ENCODE measurements at places on chromosomes 6 and 20.

- no peak for DNase-seq
Observed at GRCh38 chr6:73956305-73956704, 260.3 kb downstream of the CD109 start.

DNA sequence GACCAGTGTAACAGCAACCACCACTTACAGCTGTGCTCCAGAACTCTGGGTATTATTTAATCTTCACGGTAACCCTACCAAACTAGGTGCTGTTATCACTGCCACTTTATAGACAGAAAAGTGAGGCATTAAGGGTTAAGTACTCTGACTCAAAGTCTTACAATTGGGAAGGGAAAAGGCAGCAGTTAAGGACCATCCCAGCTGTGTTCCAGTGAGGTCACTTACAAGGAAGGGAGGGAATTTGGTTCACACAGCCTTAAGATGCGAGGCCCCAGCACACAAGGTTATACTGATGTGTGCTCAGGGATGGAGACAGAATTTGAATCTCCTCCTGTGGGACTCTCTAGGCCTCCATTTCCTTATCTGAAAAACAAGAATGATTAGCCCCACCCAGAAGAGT lies 46.7 kb downstream of the TRERF1 start:
- DNase-seq: no peak

- no peak for DNase-seq
Observed at GRCh38 chr20:15033269-15033668, 695.9 kb upstream of the FLRT3 start.

DNA sequence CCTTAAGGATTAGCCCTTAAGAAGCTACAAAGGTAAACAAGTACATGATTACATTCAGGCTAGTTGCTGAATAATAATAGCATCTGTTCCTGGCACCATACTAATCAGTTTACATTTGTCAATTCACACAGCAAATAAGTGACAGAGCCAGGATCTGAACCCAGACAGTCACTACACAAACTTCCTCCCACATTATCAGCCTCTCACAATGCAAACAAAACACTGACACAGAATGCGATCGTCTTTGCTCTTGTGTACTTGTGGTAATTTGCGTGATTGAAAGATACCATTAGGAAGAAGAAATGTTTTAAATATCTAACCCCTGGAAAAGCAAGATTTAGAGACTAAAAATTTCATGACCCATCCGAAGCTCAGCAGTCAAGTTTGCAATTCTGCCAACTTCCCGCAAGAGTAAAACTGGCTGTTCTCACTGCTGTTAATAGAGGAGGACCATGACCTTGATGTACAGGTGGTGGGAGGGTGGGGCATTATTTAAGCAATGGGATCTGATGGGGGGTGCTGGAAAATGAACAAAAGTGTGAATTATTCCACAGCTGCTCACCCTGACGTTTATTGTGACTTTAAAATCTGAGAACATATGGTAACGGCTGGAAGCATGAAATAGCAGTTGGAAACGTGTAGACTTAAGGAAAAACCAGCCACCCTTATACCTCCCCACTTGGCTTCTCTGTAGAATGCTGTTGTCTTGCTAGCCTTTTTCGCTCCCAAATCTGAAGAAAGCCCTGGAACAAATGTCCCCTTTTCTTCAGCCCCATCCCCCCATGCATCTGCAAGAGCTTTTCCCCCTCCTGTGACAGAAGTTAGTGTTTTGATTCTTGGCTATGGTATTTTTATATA lies 95.3 kb upstream of the ARMC2 start:
- DNase-seq: no peak

GRCh38 chr20:38937978-38938473 lies 11.8 kb downstream of the FAM83D start:
- DNase-seq: no peak

DNA sequence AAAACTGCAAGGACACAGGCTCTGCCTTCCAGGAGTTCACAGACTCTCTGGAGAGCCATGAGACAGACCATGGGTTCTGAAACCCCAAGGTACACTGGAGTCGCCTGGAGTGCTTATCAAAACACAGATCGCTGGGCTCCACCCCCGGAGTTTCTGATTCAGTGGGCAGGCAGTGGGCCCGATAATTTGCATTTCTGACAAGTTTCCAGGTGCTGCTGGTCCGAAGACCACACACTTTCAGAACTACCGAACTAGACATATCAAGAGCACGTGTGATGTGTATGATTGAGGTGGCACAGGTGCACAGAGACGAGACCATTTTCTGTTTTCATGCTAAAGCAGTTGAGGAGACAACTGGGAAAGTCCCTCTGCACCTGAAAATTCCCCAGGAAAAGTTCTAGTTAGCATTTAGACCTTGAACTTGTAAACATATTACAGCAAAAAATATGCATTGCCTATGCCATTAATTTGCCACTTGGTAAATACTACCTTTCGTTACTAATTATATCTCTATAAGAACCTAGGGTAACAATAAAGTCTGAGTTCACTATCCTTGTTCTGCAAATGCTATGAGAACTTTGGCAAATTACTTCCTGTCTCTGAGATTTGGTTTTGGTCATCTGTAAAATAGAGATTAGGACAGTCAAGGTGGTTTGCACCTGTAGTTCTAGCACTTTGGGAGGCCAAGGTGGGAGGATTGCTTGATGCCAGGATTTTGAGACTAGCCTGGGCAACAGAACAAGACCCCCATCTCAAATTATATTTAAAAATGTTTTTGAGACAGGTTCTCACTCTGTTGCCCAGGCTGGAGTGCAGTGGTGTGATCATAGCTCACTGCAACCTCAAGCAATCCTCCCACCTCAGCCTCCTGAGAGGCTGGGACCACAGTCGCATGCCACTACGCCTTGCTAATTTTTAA lies 14.3 kb upstream of the PIM1 start:
- peak; percentile 70 for DNase-seq

DNA sequence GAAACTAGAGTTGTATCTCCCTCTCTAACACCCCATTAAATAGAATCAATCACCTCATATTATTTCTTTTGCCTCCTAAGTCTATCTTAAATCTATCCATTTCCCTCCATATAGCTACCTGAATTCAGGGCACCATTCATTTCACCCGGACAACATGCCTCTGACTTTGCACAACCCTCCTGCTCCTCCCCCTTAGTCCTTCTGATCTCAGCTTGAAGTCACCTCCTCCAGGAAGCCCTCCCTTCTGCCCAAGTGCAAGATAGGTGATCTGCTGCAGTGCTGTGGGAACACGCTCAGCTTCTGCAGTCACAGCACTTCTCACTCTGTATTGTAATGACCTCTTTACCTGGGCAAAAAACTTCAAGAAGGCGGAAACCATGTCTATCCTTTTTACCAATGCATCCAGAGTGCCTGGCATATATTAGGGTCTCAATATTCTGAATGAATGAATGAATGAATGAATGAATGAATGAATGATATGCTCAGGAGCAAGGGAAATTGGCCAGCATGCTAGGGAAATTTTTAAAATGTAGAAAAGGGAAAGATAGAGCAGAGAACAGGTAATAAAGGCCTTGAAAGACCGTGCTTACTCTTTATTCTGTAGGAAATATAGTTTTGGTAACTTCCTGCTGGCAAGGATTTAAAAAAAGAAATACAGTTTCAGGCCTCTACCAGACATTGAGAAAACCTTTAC lies 41.7 kb downstream of the MBOAT1 start:
- DNase-seq: no peak

DNA sequence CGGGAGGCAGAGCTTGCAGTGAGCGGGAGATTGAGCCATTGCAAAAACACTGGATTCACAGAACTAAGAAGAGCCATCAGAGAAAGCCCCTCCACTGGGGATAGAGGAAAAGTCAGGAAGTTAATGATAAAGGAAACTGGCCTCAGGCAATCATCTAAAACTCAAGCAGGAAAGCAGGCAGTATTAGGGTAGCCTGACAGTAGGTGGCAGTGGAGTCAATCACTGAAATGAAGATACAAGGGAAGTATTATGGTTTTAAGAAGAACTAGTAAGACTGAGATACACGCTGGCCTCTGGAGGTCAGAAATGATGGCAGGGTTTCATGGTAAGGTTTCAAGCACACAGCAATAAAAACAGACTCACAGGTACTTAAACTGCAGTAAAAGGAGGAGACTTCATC lies 578.3 kb downstream of the HACE1 start:
- DNase-seq: no peak

- DNase-seq: no peak
Observed at GRCh38 chr20:64246616-64247306, 8.8 kb upstream of the PCMTD2 start.

DNA sequence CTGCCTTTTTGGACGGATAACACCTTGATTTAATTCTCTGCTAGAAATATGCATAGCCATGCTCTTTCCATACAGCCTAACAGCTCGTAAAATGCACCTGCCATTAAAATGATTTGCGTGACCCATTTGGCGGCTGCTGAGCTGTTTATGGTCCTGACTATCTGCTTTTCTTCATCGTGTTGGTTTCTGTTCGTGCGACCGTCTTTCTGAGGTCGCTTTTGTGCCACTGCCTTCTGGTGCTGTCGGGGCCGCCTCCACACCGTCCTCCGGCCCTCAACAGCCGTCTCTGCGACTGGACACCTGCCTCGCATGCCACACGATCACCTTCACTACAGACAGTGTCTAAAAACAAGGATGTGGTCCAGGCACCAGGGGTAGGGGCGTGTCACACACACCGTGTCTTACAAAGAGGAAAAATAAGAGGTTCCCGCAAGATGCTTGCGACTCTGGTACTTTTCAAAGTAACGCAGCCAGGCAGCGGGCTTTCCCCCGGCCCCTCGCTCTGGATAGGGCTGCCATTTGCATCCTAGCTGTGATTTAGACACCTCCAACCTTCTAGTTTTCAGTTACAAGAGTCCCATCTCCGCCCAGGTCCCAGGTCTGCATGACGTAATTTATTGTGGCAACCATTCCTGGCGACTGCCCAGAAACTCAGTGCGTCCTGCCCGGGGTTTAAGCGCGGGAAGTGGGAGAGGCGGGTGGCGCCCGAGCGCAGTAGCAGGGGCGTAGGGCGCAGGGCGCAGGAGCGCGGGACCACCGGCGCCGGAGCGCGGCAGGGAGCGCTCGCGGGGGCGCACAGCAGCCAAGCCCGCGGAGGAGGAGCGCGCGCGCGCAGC lies at the start of gene STMND1:
TSS of gene STMND1 (plus strand) at position 629 of the 836 bp plus-strand sequence. CDS start 208 bp downstream, outside the sequence.
- DNase-seq: no peak

- DNase-seq: no peak
Observed at GRCh38 chr6:35507221-35507620, 5.5 kb downstream of the TULP1 start.

Measured in stimulated activated CD8-positive, alpha-beta memory T cell treated with anti-CD3 and anti-CD28 coated beads, Interleukin-7, amount 100 ng/mL, for 48 hours (primary cell).